ENCODE measurements at places on chromosomes 11 and 22.

DNA sequence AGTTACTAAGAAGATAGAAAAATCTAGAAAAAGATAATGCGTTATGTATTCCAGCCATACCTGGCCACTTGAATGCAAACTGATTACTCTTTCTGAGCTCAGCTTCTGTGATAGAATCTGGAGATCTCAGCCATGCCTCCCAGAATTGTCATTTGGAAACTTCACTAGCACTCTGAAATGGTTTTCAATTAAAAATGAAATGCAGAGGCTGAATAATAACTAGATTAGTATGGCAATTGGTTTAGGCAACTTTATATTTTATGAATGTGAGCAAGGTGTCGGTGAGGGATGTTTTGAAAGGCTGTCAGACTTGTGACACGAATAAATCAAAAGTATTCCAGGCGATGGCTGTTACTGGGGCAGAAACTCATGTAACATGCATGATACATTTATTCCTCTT, 128.8 kb upstream of the SORL1-AS1 start:
- no peak for DNase-seq

GRCh38 chr11:119765628-119766027, 36.6 kb upstream of the NECTIN1 start:
- no peak for DNase-seq

DNA sequence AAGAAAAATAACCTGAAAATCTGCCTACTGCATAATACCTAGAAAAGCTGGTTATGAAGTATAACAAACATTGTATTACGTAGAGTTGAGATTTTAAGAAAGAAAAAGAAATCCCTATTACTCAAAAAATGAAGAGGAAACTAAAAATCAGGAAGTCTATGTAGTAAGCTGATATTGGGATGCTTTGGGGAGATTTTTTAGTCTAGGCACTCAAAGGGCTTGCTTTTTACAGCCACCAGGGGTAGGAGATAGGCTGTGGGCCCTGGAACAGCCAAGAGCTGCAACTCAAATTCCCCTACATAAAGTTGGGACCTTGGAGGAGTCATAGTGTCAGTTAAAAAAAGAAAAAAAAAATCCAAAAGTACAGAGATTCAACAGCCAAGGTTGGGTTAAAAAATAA, 90.4 kb downstream of the RELT start:
- no peak for DNase-seq

DNA sequence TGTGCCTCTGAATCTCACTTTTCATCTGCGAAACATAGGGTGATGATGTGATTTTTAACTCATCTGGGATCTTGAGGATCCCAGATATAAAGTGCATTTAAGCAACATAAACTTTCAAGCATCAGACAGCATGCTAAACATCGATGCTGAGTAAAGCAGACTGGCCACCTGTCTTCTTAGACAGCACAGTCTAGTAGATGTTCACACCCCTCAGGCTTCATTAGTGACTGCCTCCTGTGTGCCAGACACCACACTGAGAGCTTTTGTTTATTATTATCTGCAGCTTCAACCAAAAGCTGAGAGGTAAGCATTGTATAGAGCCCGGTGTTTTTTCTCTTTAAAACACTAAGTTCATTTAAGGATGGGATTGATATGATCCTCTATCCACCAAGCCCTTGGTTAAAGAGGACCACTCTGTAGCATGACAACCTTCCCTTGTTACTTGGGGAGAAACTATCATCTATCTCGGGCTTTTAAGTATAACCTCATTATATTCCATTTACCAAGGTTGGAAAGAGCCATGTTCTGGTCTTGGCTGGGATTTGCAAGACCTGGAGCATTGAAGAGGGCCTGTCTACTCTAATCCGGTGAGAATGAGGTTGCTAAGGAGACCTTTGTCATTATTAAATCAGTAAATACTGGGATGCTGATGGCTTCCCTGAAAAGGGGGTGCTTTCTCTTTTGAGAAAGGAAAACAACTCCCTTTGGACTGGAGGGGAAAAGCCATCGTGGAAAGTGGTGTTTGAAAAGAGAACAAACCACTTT, 114.2 kb upstream of the SEZ6L start:
- no peak for DNase-seq

DNA sequence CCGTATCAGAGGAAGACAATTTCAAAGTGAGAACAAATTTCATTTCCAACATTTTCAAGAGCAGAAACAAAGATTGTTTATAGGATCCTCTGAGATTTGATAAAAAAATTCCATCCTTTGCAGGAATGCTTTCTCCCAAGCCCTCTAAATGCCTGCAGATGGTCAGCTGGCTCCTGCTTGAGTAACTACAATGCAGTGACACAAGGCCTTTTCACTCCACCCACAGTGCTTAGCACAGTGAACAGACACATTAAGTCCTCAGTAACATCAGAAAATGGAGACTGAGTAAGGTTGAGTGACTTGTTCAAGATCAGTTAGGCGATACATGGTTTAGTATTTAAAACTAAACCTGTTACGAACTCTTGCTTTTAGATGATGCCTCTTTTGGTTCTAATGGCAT, 527.1 kb upstream of the CCDC90B start:
- no peak for DNase-seq

GRCh38 chr11:123145220-123145619, 49.8 kb downstream of the CLMP start:
- no peak for DNase-seq

GRCh38 chr11:2585566-2586086, 114.2 kb downstream of the KCNQ1OT1 start:
- no peak for DNase-seq

GRCh38 chr11:35099278-35100012, 39.5 kb upstream of the CD44 start:
- DNase-seq: no peak

DNA sequence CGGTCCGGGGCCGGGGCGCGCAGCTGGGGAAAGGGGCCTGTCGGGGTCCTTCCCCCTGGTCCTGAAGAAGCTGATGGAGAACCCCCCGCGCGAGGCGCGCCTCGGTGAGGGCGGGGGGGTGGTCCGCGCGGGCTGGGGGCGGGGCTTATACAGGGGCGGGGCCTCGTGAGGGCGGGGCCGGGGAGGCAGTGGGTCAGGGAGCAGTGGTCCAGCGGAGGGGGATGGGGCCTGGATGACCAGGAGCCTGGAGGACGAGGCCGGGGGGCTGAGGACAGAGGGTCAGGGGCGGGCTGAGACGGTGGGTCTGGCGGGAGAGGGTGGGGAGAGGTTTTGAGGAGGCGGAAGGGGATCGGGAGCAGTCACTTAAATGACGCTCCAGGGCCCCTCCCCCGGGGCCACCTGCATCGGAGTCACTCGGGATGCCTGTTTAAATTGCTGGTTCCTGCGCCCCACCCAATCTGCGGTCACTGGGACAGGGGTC, 396 bp downstream of the TEF start:
- peak; percentile 61 for DNase-seq

DNA sequence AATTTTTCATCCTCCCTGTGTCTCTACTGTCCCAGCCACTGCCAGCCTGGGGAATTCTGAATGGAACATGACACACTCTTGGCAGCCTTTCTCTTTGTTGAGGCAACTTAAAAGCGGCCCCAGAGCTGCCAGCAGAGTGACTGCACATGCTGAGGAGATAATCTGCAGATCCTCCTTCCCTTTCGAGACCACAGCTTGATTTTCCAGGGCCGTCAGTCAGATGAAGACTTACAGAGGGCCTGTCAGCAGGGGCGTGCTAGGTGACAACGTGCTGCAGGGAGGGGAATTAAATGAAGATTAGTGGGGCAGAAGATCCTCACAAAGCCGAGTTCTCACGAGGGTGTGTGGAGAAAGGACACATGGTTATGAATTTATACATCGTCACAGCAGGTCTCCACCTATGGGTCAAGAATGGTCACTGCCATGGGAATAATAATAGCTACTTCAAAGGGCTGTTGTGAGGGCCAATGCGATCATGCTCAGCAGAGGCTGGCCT, 193.5 kb upstream of the PITPNB start:
- DNase-seq: no peak

- DNase-seq: no peak
Observed at GRCh38 chr11:86519064-86519911, 144.6 kb downstream of the CCDC81 start.

DNA sequence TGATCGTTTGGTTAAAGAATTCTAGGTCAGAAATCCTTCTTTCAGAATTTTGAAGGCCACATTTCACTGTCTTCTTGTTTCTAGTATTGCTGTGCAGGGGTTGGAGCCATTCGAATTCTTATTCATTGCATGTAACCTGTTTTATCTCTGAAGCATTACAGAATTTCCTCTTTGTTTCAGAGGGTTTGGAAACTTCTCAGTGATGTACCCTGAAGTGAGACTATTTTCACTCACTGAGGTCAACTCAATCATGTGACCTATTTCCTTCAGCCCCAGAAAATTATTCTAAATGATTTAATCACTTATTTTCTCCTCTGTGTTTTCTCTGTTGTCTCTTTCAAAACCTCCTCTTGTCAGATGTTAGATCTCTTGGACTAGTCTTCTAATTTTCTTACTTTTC, 147.8 kb downstream of the ENTHD1 start:
- DNase-seq: no peak

- DNase-seq: no peak
Observed at GRCh38 chr22:44603767-44604166, 98.2 kb upstream of the PRR5 start.

GRCh38 chr22:49334976-49335375, 492.7 kb downstream of the BRD1 start:
- DNase-seq: no peak

GRCh38 chr11:82823647-82824619, 76.3 kb downstream of the PRCP start:
- DNase-seq: no peak

- no peak for DNase-seq
Observed at GRCh38 chr22:32541481-32541880, 66.9 kb downstream of the FBXO7 start.

DNA sequence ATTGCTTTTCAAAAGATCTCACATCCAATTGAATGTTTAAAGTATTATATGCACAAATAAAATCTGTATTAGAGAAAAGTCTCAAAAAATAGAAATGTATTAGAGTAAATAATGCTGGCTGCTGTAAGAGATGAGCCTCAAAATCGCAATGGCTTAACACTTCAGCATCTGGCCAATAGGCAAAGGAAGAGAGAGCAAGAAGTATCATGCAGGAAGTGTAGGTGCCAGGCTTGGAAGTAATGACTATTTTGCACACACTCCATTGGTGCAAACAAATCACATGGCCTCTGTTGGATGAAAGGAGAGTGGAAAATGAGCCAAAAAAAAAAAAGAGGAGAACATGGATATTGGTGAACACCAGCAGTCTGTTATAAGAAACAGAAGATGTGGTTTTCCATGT, 193.0 kb upstream of the E2F8 start:
- no peak for DNase-seq

GRCh38 chr11:73760135-73760678, 667 bp downstream of the RAB6A start:
- peak; percentile 15 for DNase-seq

DNA sequence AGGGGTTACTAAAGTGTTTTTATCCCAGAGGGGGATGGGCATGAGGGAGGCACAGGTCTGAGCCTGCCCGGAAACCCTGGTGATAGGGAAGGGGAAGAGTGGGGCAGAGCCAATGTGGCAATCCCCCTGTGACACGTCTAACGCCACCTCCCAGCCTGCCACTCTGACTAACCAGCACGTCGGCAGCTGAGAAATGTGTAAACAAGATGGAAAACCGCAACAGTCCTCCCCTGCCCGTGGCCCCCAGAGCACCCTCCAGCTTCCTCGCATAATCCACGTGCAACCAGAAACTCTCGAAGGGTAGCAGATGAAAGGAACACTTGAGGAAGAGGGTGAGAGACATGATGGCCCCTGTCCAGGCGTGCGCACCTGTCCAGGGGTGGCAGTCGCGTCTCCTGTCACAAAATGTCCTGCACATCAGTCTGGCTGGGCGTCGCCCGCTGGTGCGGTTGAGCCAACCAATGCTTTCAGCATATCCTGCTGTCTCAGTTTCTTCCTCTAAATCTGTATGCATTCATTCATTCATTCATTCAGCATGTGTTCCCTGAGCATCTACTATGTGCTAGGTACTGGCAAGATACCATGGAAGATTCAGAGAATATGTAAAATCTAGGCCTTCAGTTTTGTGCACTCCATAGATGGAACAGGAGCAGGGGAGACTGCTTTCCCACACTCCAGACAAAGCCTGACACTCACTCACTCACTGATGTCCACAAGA, 4.5 kb downstream of the TMPRSS4 start:
- no peak for DNase-seq

DNA sequence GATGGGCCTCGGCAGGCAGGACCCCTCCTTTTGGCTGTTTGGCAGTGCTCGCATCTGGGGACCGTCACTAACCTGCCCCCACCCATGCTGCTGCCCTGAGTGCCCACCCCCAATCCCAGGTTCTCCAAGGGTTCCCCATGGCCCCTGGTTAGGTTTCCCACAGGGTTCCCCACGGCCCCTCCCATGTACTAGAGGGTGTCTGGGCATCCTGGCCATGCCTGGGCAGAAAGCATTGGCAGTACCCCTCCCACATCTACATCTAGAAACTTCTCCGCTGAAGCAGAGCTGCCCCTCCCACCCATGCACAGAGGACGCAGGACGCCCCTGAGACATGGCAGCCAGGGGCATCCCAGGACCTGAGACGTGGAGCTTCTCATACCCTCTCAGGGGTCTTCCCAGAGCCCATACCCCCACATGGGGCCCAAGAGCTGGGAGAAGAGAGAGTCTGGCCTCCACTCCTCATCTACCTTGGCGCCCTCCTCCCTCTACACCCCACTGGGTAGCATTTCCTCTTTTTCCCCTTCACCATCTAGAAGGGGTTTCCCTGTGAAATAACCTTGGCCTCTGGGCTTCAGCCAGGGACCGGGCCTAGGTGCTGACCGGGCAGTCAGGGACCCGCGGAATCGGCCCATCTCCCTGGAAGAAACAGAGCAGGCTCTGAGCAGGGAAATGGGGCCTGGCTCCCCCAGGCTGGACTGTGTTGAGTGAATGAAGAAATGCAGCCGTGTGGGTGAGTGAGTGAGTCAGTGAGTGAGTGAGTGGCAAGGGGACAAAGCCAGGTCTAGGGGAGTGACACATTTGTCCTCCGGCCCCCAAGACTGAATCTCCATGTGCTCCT, 987.3 kb downstream of the BRD1 start:
- DNase-seq: no peak

- no peak for DNase-seq
Observed at GRCh38 chr11:59151761-59152160, 9.1 kb downstream of the FAM111A start.

- no peak for DNase-seq
Observed at GRCh38 chr11:68146704-68147474, 25.7 kb upstream of the CHKA start.

DNA sequence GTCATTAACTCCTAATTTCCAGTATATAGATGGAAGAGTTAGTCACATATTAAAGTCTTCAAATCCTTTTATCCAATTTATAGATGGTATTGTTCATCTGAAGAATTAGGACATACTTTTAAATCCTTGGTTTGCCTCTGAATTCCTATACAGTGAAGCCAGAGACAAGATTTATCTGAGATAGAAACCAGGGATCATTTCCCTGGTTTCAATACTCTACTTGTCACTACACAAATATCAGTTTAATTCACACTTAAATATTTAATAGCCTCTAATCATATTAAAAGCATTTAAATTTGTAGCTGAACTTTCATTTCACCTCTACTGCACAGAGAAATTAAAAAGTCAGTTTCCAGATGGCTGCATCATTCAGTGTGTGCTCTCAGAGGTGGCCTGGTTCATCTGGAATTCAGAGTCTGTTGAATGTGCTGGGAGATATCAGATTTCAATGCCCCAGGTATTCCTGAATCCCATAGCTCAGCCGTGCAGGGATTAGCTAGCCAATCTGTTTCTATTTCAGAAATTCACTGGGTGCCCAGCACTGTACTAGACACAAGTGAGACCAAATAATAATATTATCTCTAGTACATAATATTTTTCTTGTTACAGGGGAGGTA, 344.3 kb downstream of the AASDHPPT start:
- DNase-seq: no peak

GRCh38 chr11:16013649-16014275, 342.6 kb downstream of the SOX6 start:
- no peak for DNase-seq

GRCh38 chr11:125091247-125091876, 20.1 kb downstream of the TMEM218 start:
- DNase-seq: no peak
